PC-3 (cell line): ENCODE measurements at places on chromosomes 12 and 14. TPM values are rescaled to one million over a fixed set of nuclear protein-coding genes. Genes with fewer than 3 reads are reported as not detected.
A peak's percentile ranks its signal among the peaks of the same experiment; 100 is the strongest.

RPS26 gene
- 183 and 320 TPM in 2 replicates for total RNA-seq

ABCC9 gene
- total RNA-seq = 0.23 and 0.33 TPM in 2 replicates

MTA1 gene
- total RNA-seq = 82.3 and 102 TPM in 2 replicates

GALNT8 gene
- not detected in 2 replicates for total RNA-seq

TMEM119 gene
- not detected in 2 replicates for total RNA-seq

ACAD10 gene
- 21.8 and 27.4 TPM in 2 replicates for total RNA-seq

AQP6 gene
- not detected in 2 replicates for total RNA-seq

GPR162 gene
- not detected in 2 replicates for total RNA-seq

RTL1 gene
- total RNA-seq = not detected in 2 replicates

GLS2 gene
- total RNA-seq = 4.0 and 7.3 TPM in 2 replicates

PIK3C2G gene
- total RNA-seq = not detected in 2 replicates

KRT72 gene
- total RNA-seq = not detected in 2 replicates

HOXC11 gene
- 0.84 and 1.2 TPM in 2 replicates for total RNA-seq

USP44 gene
- not detected in 2 replicates for total RNA-seq

KRT2 gene
- total RNA-seq = 0.23 TPM in 1 of 2 replicates, not detected in the other

DNA sequence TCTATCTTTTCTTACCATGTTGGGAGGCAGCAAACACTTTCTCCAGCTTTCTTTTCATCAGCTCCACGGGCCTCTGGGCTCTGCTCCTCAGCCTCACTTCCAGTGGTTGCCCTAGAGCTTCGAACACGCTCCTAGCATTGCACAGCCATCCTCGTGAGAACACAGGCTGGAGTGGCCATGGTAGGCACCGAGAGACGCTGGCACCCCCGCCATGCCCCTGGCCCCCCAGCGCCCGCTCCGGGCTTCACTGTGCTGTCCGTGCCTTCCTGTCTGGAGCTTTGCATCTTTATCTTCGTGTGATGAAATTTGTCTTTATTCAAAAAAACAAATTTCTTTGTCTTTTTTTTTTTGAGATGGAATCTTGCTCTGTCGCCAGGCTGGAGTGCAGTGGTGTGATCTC lies 352.2 kb downstream of the TMEM121 start:
- no peak for DNase-seq

DNA sequence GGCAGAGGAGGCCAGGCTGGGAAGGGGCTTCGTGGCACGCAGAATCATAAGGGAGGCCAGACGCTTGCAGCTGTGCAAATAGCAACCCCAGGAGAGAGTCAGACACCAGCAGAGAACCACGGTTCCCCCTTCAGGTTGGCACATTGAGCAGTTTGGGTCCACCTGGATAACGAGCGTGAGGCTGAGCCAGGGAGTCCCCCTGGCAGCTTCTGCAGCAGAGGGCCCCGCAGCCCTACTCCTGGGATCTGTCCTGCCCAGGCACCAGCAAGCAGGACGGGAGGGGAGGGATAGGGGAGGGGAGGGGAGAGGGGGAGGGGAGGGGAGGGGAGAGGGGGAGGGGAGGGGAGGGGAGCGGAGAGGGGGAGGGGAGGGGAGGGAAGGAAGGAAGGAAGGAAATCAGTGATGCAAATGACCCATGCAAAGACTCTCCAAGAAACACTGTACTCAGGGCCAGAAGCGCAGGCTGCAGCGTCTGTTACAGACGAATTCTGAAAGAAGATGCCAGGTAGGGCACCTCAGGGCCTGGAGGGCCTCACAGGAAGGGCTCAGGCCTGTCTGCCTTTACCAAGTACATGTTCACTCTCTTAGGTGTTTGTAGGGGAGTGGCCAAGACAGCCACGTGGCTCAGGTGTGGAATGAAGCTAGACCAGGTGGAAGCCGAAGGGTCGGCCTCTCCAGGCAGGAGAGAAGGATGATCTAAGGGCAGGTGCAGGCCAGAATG lies 32.3 kb upstream of the MMP17 start:
- no peak for DNase-seq

- no peak for DNase-seq
Observed at GRCh38 chr12:24139035-24139434, 189.6 kb upstream of the SOX5 start.

GRCh38 chr12:38469715-38470114 lies 153.1 kb downstream of the ALG10B start:
- DNase-seq = no peak

GRCh38 chr12:1382151-1382550 lies 212.2 kb downstream of the FBXL14 start:
- no peak for DNase-seq

DNA sequence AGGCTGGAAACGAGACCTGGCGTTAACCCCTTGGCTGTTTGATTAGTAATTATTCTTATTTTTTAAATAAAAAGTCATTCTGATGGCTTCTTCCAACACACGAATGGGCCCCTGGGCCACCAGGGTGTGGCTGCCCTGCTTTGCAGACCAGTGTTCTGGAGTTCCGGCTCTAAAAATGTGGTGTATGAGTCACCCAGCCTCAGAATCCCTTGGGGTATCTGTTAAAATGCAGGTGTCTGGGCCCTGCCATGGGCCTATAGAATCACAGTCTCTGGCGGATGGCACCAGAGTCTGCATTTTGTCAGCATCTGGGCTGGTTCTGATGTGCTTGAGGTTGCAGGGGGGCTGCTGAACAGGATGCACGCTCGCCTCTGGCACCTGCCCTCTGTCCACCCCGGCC lies 2.5 kb upstream of the PSMC1 start:
- DNase-seq = peak; percentile 28

DNA sequence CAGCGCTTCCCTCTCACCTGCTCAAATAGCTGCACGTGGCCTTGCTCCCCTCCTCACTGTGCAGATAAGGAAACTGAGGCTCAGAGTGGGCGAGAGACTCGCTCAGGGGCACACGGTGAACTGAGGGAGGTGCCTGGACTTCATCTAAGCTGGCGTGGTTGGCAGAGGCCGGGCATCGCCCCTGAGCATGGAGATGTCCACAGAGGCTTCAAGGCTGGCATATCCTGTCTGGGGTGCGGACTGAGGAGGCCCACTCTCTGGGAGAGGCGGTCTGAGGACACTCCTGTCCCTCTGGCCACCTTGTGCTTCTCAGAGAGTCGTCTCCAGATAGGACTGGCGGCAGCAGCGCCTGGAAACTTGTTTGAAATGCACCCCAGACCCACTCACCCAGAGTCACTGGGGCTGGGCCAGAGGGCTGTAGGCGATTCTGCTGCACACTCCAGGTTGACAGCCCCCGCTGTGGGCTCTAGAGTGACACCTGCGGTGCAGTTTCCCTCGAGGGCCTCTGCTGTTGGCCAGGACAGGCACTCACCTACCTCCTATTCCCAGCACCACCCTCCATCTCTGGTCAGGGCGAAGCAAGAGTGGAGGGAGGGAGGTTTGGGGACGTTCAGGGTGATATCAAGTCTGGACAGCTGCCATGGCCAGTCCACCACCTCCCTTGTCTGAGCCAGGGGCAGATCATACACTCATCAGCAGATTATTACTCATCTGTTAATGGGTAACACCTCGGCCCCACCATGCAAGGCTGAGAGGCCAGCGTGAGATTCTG lies 11.2 kb upstream of the LBHD2 start:
- no peak for DNase-seq

DNA sequence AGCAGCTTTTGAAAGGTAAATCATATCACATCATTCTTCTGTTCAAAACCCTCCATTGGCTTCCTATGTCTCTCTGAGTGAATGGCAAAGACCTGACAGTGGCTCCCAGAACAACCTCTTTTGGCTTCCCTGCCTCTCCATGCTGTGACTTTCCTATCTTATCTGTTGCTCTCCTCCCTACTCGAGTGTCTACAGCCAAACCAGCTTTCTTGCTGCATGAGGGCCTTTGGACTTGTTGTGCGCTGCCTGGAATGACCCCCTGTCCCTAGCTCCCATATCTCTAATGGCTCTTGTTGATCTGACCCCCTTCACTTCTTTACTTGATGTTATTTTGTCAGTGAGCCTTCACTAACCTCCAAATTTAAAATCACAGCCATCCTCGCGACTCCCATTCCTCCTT lies 2.5 kb downstream of the SYNE2 start:
- no peak for DNase-seq

DNA sequence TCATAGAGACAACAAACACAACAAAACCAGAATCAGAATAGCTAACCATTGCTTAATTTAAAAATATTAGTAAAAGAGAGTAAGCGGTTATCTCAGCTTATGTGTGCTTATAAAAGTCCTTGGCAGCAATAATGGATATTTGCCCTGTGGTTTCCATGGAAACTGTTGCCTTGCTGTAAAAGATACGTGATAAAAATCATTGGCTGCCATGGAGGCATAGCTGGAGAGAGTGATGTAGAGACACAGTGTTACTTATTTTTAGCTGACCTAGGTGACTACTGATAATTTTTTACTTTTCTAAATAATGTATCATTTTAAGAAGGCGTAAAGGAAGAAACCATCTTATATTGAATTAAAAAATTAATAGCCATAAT lies 92.9 kb downstream of the ERC1 start:
- DNase-seq = peak; percentile 27

- peak; percentile 6 for DNase-seq
Observed at GRCh38 chr12:91388573-91388972, 206.0 kb upstream of the DCN start.

DNA sequence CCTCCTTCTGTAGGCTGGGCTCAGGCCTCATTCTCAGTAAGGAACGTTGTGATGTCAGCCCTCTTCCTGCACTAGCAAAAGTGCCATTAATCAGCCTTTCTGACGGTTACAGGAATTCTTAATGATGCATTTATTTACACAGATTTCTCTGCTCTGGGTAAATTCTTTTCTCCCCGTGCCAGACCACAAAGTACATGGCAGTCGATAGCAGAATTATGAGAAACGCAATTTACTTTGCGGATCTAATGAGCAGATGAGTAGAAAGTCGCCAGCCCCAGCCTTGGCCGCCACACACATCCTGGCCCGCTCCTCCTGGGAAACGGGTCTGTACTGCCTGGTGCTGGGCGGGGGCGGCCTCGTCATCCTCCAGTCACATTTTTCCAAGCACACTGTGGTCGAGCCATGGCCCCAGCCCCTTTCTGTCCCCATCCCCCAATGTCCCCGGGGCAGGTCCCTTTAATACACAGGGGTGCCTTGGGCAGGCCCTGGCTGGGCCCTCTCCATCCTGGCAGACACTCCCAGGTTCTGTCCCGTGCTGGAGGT lies 25.9 kb downstream of the NOC4L start:
- peak; percentile 63 for DNase-seq

DNA sequence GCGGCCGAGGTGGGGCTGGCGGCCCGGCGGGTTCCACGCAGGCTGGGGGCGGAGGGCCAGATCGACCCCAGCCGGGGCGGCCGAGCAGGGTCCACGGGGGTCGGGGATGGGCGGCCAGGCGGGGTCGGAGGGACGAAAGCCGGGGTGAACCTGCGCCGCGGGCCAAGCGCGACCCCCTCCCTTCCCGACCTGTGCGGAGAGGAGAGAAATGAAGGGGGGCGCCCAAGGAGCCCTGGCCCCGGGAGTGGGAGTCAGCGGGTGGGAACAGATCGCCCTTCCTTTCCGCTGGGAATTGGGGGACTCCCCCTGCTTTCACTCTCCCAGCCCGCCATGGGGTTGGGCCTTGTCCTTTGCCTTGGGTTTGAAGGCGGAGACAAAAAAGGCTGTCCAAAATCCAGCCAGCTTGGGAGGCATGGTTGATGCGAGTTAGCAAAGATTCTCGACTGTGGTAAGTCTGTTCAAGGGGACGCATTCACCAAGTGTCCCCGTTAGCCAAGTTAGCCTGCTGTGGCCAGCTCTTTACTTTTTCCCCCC lies 559 bp upstream of the CKAP4 start:
- DNase-seq = peak; percentile 58

GRCh38 chr12:98595243-98595988 lies 1.9 kb downstream of the SLC25A3 start:
- peak; percentile 70 for DNase-seq

GRCh38 chr14:96588410-96589257 lies 86.5 kb downstream of the PAPOLA start:
- DNase-seq = no peak

- no peak for DNase-seq
Observed at GRCh38 chr12:11962860-11963259, 107.9 kb upstream of the BCL2L14 start.

DNA sequence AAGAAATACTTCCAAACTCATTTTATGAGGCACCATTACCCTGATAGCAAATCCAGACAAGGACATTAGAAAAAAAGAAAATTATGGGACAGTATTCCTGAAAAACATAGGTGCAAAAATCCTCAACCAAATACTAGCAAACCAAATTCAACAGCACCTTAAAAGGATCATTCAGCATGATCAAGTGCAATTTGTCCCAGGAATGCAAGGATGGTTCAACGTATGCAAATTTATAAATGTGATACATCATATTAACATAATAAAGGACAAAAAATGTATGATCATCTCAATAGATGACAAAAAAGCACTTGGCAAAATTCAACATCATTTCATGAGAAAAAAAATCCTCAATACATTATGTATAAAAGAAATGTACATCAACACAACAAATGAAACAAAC lies 162.9 kb downstream of the DUSP6 start:
- no peak for DNase-seq
